CD4-positive, alpha-beta T cell treated with Interleukin-4 for 1 hour (primary cell): ENCODE measurements at places on chromosomes 16 and 17.

- no peak for DNase-seq
These were observed 29.1 kb downstream of the TUBD1 start for GRCh38 chr17:59863616-59864015.

DNA sequence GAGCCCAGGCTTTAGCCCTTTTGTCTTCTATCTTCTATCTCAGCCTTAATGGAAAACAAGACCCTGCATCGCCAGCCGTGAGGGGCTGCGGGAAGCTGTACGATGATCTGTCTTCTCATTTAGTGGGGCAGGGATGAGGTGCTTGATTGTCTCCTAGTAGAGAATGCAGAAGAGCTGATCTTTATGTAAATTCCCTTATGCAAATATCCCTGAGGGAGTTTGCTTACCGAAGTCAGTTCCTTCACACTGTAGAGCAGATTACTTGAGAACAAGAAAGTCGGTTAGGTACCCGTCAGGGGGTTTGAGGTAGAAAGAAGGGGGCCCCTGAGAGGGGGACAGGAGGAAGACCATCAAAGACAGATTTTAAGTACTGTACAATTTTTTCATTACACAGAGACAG is 66.2 kb downstream of the IRF8 start:
- DNase-seq: no peak

- no peak for DNase-seq
These were observed 8.3 kb upstream of the ZKSCAN2 start for GRCh38 chr16:25265968-25266367.

DNA sequence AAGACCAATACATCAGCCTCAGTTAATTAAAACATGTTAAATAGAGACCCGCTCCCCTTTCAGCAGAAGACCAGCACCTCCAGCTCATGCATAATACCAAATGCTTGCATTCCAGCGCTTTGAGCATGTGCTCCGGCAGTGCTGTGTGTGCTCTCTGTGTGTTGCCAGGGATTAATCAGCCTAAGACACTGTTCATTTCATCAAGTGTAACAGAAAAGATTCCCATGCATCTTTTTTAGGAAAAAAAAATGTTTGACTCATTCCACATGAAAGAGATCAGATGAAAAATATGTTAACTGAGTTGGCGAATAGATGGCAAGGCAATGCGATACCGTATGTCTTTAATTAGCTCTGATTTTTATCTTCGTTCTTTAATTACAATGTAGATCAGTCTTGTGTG is 187.6 kb downstream of the RPTOR start:
- no peak for DNase-seq
